ENCODE measurements at places on chromosomes 7 and 10.

DNA sequence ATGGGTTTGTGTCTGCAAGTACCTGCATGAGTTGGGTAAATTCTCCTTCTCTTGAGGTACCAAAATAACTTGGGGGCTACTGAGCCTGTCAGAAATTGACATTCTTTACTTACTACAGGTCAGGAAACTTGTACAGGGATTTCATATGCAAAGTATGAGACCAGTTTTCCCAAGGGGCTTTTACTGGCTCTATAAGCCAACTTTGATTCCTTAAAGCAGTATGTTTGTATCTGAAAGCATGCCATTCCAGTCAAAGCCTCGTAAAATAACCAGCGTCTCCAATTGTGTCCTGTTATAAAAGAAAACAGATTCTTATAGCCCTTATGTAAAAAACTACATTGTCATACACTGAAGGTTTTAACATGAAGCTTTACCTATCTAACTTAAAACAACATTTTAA is 90.2 kb downstream of the ZNF467 start:
- no peak for DNase-seq

DNA sequence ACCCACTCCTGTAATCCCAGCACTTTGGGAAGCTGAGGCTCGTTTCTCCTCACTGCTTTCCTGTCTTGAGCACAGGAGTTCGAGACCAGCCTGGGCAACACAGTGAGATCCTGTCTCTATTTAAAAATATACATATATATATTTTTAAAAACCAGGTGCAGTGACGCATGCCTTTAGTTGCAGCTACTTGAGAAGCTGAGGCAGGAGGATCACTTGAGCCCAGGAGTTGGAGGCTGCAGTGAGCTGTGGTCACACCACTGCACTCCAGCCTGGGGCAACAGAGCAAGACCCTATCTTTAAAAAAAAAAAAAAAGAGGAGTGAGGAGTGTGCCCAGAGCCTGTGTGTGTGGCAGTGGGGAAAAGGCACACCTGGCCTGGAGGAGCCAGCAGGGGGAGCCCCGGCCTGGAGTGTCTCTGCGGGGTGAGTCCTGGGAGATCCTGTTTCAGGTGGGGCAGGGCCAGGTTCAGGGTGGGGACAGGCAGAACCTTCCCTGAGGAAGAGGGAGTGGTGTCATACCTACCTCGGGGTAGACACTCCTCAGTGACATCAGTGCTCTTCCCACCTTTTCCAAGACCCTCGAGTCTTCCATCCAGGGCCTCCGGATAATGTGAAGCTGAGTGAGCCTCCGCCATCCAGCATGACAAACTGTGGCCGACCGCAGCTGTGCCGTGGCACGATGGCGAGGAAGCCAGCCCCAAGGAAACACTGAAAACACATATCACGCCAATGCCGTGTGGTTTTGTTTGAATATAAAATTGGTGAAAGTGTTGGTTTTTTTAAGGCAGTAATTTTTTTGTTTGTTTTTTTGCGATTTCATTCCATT is 9.0 kb upstream of the ARPC1B start:
- DNase-seq = no peak

GRCh38 chr10:34175121-34175520 is 640.0 kb downstream of the PARD3 start:
- DNase-seq = no peak

- no peak for DNase-seq
Measured at GRCh38 chr10:12067336-12067735, 1.4 kb upstream of the DHTKD1 start.

GRCh38 chr10:20596911-20597310 is 300.2 kb downstream of the NEBL start:
- no peak for DNase-seq

DNA sequence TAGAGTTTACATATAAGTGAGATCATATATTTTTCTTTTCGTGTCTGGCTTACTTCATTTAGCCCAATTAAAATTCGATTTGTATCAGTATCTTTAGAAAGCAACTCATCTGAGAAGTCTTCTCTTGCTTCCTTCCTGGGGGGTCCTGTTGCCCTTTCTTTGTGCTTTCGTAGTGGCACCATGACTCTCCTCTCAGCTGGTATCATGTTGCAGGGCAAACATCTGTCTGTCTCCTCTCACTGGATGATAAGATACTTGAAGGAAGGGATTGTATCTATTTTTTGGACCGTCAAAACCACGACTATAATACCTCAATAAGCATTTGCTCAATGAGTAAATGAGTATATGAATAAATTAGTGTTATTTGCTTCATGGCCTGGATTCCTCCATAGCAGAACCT is 382.5 kb upstream of the SORCS1 start:
- no peak for DNase-seq

DNA sequence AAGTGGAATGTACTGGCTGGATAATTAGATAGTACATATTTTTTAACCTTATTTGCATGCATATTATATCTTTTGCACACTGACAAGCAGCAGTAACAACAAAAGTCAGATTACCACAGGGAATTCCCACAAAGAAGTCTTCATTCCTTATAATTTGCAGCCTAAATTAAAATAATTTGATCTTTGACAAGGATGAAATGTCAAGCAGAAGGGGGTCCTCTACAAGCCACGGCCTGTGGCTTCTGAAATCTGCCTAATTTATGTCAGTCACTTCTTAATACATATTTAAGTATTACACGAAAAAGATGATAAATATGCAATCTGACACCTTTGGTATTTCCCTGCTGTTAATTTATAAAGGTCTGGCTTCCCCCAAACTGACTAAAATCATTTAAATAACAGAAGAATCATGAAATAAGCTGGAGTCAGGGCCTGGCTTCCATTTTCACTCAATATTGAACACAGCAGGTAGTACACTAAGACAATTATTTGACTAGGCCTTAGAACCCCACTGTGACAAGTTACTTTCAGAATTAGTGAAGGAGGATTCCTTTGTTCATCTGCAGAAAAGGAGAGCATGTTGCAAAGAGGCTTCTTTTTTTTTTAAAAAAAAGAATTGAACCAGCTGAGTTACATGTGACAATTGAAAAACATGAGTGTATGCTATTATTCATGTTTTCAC is 351.1 kb upstream of the ETV1 start:
- DNase-seq = no peak

DNA sequence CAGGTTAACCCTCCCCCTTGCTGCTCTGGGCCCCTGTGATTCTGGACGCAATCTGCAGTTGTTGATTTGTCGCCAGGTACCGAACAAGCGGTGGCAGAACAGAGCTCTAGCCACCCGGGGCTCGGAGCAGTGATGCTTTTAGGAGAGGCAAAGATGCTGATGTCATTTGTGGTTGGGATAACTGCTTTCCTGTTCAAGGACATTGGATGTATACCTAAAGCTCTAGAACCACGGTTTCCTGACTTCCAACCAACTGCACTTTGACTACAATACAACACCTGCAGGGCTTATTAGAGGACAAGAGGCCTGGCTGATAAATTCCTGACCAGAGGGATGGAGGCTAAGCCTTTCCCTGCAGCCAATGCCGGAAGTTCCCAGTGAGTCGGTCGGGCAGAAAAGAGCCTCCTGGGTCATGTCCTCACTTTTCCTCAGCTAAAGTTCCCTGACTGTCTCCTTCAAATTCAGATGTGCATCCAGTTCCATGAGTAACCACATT is 6.5 kb upstream of the RBM20 start:
- DNase-seq = no peak

DNA sequence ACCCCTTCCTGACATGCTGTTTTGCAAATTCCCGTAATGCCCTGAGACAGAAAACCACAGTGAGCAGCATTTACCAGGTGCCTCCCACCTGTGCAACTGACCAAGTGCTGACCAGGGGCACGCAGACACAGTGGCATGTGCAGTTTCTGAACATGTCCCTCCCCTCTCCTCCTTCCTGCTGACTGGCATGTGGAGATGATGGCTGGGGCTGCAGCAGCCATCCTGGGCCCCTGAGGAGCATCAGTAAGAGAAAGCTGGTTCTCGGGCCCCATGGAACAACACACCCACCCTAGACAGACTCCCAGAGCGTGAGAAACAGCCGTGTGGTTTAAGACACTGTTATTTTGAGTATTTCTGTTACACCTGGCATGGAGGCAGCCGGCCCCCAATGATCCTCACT is 66.2 kb upstream of the PDGFA start:
- no peak for DNase-seq

- no peak for DNase-seq
Measured at GRCh38 chr10:127737563-127738511, 852 bp downstream of the FOXI2 start.

DNA sequence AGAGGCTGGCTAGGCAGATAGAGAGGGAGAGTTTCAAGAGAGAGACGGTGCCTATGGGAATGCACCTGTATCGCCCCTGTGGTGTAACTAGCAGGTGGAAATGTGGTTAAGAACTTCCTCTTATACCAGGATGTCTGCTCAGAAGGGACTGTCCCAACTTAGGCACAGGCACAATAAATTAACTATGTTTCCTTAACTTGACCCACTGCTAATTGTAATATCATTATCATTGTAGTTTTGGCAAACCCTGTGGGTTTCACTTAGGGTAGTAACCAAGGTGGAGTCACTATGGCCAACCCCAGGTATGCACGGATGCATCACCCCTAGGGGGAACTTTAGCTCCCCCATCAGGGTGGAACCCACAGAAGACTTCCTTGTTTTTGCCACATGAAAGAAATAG is 455.7 kb downstream of the DGKB start:
- no peak for DNase-seq

DNA sequence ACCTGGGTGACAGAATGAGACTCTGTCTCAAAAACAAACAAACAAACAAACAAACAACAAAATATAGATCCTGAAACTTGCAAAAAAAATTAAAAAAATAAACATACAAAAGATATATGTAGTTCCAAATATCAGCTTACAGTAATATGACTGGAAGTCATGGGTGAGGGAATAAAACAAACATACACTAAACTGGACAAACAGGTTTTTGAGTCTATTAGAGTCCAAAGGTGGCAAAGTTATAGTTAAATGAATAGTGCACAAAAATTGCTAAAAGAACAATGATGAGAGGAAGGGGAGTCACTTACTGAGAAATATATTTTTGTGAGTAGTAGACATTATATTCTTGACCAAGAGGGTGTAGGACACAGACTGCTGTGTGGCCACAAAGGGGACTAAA is 16.7 kb upstream of the RSBN1L start:
- no peak for DNase-seq

DNA sequence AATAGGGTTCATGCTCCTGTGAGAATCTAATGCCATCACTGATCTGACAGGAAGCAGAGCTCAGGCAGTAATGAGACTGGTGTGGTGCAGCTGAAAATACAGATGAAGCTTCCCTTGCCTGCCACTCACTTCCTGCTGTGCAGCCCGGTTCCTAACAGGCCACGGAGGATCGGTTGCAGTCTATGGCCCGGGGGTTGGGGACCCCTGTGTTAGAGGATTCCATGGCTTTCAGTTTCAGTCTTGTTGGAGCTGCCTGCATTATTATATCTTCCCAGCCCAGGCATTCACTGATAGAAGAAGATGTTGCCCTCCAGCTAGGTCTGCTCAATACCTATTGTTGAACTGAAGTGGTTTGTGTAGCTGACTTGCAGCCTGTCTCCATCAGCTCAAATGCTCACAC is 1298.8 kb downstream of the TYW1 start:
- DNase-seq = no peak

DNA sequence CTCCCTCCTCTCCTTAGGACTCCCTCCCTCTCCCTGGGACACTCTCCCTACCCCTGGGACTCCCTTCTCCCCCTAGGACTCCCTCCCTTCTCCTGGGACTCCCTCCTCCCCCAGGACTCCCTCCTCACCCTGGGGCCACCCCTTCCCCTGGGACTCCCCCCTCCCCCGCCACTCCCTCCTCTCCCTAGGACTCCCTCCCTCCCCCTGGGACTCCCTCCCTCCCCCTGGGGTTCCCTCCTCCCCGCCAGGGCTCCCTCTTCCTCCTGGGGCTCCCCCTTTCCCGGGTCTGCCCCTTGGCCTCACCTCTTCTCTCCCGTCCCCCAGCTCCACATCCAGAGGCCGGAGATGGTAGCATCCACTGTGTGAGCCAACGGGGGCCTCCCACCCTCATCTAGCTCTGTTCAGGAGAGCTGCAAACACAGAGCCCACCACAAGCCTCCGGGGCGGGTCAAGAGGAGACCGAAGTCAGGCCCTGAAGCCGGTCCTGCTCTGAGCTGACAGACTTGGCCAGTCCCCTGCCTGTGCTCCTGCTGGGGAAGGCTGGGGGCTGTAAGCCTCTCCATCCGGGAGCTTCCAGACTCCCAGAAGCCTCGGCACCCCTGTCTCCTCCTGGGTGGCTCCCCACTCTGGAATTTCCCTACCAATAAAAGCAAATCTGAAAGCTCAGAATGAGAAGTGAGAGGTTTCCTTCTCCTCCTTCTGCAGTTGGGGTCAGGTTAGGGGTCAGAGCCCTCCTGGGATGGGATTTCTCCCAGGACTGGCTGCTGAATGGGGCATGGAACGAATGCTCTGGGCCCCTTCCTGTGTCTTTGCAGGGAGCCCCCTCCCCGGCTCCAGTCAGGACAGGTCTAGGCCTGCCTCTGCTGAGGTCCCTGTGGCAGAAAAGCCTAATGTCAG is 1.4 kb upstream of the MUC17 start:
- DNase-seq = no peak

DNA sequence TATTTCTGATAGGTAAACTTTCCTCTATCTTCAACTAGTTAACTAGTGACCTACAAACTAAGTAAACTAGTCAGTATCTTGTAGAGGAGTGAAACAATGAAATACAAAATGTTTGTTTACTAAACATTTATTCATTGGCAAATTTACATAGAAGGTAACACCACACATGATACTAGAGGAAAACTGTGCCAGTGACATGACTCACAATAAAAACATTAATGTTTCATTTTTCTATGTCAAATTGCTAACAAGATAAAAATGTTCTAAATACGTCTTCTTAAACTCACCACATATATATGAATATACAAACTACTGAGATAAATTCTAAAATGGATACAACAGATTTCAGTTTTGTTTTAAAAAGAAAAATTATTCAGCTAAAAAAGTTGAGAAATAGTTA is 471.3 kb downstream of the PARD3 start:
- DNase-seq = no peak

DNA sequence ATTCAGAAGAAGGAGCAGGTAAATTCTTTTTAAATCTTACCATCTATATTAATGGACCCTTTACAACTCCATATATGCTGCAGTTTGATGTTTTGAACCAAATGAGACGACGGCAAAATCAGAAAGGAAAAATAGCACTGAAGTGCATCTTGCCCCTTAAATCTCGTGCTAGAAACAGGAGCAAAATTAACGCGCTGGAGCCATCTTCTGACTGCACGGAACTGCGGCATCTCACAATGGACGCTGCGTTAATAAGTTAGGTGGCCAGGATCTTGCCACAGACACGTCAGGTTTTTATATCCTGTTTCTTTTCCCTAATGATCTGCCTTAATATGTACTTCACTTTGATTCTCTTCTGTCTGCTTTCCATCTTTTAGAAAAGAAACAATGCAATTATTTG is 354.5 kb downstream of the TFEC start:
- DNase-seq = peak; percentile 13

- no peak for DNase-seq
Measured at GRCh38 chr7:112336261-112336660, 114.0 kb upstream of the IFRD1 start.
